ENCODE measurements at places on chromosomes 3 and 15.
A peak's percentile ranks its signal among the peaks of the same experiment; 100 is the strongest.

- DNase-seq = no peak
These were observed 27.2 kb downstream of the TFRC start for GRCh38 chr3:196054661-196055060.

GRCh38 chr3:178083906-178084866 is 452.1 kb upstream of the KCNMB2 start:
- no peak for DNase-seq

DNA sequence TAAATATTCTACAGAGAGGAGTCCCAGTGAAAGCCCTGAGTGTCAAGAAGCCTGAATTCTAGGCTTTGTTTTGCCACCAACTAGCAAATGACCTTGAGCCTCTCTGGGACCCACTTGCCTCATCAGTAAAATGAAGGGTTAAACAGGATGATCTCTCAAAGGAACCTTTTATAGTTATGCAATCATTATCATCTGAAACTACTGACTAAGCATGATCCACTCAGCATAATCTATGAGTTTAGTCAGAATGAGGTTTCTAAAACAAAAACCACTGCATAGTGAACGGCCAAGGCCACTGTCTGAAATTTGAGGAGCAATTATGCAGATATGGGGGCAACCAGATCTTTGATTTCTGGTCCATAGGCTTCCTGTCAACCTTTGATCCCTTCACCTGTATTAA is 319.0 kb downstream of the MECOM start:
- DNase-seq = no peak

DNA sequence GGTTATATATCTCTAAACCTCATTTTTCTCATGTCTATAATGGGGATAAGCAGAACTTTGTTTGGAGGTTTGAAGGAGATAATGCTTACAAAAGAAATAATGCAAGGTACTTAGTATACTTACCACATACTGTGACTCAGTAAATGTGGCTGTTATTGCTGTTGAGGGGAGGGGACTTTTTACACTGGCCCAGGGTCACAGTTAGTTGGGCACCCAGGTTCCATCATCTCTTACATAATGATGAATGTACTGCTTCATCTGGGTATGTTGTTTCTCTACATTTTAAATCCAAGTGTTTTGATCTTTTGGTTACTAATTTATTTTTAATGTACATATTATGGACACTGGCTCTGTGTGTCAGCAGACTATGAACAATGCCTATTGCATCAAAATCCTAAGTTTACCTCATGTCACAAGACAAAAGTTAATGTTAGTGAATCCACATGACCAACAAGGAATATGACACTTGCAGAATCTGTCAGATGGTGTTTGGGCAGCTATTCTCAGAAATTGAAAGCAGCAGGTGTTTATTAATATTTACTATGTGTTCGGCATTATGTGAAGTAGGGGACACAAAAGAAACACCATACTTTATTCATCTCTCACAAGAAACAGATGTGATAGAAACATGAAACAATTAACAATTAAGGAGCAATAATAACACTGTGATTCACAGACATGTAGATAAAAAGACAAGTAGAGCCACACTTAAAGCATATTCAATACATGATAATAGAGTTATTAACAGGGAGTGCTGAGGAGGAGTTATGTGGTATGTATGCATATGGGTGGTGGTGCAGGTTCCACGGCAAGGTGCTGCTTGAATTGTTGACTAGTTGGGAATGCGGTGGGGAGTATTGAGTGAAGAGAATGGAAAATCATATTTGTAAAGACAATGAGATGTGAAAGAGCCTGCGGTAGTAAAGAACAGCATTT is 109.7 kb downstream of the GALK2 start:
- DNase-seq = no peak

DNA sequence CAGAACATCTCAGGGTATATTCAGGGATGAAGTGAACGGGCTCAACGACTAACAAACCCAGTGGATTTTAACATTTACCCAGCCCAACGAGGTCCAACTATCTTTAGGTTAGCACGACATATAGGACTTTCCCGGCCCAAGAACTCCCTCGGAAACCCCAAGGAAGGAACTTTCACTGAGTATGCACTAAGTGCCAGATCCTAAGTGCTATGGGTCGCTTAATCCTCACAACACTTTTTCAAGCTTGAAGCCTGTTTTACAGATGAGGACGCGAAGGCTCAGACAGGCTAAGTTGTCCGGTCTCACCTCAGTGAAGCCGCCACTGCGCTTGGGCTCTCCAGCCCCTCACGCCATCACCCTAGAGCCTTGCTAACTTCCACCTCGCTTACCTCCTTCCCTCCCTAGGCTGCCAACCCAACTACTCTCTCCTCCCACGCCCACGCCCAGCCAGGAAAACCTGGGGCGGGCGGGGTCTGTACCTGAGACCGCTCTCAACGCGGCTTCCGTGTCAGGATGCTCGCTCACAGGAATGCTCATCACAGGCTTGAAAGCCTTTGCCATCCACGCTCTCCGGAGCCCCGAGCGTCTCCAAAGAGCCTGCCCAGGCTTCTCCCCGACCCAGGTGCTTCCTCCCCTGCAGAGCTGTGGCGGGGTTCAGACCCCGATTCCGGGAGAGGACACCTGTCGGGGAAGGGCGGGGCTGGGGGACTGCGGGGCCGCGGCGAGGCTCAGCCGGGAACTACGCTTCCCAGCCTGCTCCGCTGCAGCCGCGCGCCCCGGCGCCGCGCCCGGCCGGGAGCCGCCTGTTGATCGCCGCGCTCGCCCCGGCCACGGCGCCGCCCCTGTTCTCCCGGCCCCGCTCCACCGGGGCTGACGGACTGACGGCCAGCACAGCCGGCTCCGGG is at the start of gene TMOD2:
Gene TMOD2, plus strand, starts transcription at position 806 of the 905 bp plus-strand sequence. CDS start 14,845 bp downstream, outside the sequence.
- peak; percentile 40 for DNase-seq

GRCh38 chr3:11390411-11391131 is 118.4 kb downstream of the ATG7 start:
- no peak for DNase-seq

- no peak for DNase-seq
These were observed 11.0 kb downstream of the PARP16 start for GRCh38 chr15:65275728-65276126.

Measured in left hindlimb (tissue), 1 donor.